ENCODE measurements at places on chromosomes 13 and 19. TPM values are rescaled to one million over a fixed set of nuclear protein-coding genes. Genes with fewer than 3 reads are reported as not detected.

- no peak for DNase-seq
Measured at GRCh38 chr19:28475525-28475924, 737.4 kb downstream of the UQCRFS1 start.

Gene CGB1
- polyA plus RNA-seq = not detected

GRCh38 chr13:87677043-87677495 is 5.9 kb downstream of the SLITRK5 start:
- no peak for DNase-seq

DNA sequence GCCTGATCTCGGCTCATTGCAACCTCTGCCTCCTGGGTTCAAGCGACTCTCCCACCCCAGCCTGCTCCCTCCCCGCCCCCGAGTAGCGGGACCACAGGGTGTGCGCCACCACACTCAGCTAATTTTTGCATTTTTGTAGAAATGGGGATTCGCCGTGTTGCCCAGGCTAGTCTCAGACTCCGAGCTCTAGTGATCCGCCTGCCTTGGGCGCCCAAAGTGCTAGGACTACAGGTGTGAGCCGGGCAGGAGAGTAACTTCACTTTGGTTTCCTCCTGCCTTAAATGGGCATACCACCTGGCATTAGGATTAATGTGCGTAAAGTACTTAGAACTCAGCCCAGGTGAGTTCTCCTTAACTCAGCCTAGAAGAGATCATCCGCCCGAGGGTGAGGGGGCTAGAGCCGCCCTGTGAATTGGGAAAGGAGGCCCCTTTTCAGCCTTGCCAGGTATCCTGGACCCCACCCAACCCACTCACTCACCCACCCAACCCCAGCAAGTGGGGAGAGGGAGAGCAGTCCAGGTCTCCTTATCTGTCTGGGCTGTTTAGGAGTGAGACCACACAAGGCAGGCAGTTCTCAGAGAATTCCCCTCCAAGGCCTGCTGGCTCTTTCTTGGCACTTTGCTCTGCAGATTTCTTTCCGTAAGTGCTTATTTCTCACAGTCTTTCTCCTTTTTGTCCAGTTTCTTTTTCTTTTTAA is 1.2 kb upstream of the ZFP36 start:
- DNase-seq = peak; percentile 33

DNA sequence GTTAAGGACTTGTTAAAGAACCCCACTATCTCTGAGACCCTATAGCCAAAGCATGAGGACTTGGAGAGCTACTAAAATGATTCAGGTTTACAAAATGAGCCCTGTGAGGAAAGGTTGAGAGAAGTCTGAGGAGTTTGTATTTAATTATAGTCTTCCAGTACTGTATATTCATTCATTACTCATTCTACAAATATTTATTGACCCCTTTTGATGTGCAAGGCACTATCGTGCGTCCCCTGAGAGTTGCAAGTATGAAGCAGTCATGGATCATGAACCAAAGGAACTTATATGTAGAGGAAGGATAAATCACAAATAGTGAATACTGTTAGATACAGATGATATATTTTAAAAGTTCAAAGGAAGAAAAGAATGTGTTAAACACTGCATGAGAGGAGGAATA is 84.4 kb downstream of the DNAJC15 start:
- no peak for DNase-seq

Data from A549 (cell line).